ENCODE measurements at places on chromosomes 2 and 18.

GRCh38 chr2:160460333-160460731 is 33.3 kb downstream of the RBMS1 start:
- no peak for DNase-seq

- no peak for DNase-seq
These were observed 99.4 kb downstream of the CBLN2 start for GRCh38 chr18:72444798-72445155.

DNA sequence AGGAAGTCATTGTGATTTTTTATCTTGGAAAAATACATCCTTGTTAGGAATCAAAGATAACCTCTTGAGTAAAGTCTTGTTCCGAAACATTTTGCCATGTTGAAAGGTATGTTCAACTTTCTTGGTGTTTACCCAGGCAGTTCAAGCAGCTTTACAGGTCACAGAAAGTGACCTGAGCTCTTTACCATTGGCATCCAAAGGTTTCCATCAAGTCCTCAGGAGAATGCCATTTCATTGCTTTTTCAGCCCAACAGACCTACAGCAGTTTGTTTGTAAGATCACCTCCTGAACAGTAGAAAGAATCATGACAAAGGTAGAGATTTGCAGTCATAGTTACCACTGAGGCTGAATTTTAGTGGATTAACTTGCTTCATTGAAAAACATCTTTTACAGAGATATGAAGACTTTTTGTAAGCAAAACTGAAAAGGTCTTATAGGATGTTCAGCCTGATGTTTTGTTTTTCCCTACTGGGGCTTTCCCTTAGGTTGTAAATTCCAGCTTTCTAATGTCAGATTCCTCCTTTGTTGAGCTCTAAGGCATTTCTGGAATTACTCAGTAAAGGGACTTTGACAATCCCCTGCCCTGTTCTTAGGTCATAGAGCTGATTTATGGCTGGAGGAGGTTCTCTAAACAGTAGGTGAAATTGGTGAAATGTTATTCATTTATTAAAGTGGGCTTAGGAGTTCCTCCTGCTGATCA is 236.8 kb upstream of the RBMS1 start:
- no peak for DNase-seq

DNA sequence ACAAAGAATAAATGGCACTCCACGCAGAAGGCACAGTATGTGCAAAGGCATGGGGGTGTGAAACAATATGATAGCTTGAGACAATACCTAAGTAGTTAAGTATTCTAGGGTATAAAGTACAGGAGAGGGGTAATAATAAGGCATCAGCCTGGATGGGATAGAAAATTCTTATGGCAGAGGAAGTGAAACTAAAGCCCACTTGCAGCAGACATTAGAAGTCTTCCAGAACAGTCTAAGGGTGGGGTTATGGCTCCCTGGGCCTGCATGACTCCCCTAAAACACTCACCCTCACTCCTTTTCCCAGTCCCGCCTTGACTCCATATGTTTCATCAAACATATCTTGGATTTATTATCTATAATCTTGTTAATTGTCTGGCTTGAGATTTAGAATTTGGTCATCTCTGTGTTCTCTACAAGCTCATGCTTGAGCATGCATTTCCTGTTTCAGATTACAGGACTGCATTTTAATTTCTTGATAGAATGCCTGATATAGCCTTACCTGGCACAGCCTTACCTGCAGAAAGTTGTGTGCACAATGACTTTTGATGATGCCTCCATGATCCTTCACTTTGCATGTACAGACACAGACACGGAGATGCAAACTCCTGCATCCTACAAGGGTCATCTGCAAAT is 28.5 kb upstream of the TMBIM1 start:
- no peak for DNase-seq

DNA sequence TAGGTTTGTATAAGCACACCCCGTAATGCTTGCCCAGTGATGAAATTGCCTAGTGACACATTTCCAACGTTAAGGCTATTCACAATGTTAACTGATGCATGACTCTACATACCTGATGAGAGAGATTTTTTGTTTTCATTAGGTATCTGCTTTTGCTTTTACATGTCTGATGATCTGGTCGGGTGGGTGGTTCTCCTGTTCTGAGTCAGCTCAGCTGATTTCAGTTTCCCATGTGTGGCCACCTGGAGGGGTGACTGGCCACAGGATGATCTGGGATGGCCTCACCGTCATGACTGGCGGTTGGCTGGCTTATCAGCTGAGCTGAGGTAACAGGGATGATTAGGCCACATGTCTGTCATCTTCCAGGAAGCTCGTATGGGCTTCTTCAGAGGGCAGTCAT is 33.8 kb upstream of the ACYP2 start:
- no peak for DNase-seq

- DNase-seq: no peak
These were observed 100.5 kb upstream of the VWC2L start for GRCh38 chr2:214310319-214310718.

DNA sequence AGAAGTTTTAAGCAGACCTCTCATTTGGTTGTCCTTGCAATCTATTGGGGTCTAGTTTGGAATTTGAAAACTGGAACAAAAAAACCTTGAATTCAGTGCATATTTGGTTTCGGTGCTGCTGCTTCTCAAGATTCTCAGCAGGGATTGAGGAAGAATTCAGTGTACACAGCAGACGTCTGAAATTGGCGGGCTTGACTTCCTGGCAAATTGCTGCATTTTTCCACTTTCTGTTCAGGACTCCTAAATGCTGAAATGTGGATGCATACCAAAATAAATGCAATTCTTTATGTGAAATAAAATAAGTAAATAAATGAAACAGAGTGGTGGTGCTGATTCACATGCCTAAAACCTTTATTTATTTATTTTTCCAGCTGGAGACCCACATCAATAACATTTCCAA is 332.4 kb upstream of the KYNU start:
- DNase-seq: no peak

DNA sequence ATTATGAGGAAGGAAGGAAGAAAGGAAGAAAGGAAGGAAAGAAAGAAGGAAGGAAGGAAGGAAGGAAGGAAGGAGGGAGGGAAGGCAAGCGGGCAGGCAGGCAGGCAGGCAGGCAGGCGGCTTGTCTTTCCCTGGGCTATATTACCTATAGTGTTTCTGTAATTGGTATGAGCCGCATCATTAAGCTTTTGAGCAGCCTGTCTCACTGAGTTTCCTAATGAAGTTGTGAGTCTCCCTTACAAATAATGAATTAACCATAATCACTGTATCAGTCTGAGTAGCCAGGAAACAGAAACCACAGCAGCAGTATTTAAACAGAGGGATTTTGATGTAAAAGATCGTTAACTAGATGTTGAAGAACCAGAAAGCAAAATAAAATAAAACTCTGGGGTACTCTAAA is 11.8 kb upstream of the SULT1C3 start:
- no peak for DNase-seq

GRCh38 chr2:59461127-59461526 is 1092.3 kb downstream of the BCL11A start:
- no peak for DNase-seq

GRCh38 chr2:32423536-32423935 is 66.7 kb downstream of the BIRC6 start:
- DNase-seq: no peak

- DNase-seq: no peak
These were observed 108.1 kb downstream of the FHOD3 start for GRCh38 chr18:36405611-36406010.

- peak; percentile 81 for DNase-seq
These were observed at the start of gene FKBP1B for GRCh38 chr2:24049485-24050021. FKBP1B (plus strand) TSS chr2:24049741; CDS start chr2:24049850, 109 bp downstream.

DNA sequence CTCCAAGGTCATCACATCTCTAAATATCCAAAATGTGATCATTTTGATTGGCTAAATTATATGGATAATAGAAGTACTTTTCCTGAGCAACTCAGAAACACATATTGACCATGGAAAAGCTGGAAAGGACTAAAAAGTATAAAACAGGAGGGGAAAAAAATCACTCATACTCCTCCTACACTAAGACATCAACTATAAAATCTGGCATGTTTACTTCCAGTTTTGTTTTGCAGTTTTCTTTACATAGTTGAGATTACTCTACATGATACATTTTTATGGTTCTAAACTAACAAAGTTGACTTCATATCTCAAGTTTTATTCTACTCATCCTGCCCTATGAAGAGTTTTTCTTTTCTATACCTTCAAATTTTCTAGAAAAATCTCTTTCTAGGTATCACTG is 46.0 kb upstream of the SP3 start:
- no peak for DNase-seq

- DNase-seq: no peak
These were observed 10.0 kb downstream of the FLACC1 start for GRCh38 chr2:201347138-201347537.

- peak; percentile 67 for DNase-seq
These were observed 58.1 kb downstream of the NCKAP1 start for GRCh38 chr2:182980115-182980514.

DNA sequence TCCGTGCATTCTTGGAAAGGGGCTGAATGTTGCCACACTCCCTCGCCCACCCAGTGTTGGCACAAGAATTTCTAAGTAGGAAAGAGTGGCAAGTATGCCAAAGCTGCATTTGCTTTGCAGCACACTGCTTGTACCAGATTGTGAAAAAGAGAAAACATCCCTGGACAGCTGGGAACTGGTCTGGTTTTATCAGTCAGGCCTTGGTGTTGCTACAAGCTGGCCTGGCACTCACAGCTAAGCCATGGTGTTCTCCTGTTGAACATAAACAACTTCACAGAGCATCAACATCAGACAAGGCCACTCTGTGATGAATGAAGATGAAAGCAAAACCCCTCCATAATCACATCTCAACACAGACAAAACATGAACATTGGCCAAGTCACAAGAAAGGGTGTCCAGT is 4.2 kb upstream of the TRABD2A start:
- no peak for DNase-seq

DNA sequence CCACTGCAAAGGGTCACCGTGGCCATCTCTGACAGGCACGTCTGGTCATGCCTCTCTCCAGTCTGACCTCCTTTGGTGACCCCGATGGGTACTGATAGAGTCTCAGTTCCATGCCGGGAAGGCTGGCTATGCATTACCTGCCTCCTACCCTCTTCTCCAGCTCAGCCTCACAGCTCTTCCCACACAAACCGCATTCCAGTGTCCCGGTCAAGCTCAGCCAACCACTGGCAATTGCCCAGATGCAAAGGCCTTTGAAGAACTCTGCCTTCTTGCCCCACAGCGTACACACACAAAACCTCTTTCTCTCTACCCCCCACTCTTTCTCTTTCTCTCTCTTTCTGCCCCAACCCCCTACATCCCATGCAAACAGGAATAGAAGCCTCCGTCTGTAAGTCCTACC is 37.6 kb downstream of the TMEM163 start:
- no peak for DNase-seq

GRCh38 chr2:85110991-85111560 is 22.1 kb upstream of the TCF7L1 start:
- no peak for DNase-seq

GRCh38 chr2:15792331-15792730 is 148.0 kb upstream of the MYCN start:
- no peak for DNase-seq

DNA sequence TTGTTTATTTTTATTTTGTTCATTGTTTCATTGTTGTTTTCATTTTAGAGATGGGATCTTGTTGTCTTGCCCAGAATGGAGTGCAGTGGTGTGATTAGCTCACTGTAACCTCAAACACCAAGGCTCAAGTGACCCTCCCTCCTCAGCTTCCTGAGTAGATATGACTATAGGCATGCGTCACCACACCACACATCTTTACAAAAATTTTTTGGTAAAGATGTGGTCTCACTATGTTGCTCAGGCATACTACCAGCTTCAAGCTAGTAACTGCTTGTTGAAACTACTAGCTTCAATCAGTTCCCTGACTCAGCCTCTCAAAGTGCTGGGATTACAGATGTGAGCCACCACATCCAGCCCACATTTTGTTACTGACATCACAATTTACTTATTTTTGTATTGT is 14.8 kb downstream of the FAM237A start:
- no peak for DNase-seq

DNA sequence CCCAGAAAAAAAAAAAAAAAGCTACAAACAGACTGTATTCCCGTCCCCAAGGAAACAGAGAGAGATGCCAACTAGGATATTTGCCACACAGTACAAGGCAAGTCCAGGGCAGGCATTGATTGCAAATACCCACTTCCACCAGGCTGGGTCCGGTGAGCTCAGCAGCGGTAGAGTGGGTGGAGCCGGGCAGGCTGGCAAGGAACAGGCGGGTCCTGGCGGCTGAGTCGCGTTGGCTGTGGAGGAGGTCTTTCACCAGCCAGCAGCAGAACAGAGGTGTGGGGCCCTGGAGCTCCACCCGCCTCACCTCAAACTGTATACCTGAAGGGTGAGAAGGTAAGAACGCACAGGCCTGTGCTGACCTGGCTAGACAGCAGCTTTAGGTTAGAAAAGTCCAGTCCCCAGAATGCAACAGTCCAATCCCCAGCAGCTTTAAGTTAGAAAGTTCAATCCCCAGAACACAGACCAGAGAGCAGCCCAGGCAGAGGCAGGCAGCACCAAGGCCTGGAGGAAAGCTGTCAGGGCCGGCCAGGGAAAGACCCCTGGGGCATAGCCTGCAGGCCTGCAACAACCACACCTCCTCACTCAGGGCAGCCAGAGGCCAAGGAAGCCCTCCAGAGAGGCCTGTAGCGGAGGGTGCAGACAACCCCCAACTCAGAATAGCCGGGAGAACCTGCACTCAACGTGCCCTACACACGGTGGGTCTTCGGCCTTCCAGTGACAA is 21.9 kb upstream of the MTERF4 start:
- no peak for DNase-seq

GRCh38 chr2:45031028-45031427 is 21.8 kb upstream of the SIX2 start:
- no peak for DNase-seq

DNA sequence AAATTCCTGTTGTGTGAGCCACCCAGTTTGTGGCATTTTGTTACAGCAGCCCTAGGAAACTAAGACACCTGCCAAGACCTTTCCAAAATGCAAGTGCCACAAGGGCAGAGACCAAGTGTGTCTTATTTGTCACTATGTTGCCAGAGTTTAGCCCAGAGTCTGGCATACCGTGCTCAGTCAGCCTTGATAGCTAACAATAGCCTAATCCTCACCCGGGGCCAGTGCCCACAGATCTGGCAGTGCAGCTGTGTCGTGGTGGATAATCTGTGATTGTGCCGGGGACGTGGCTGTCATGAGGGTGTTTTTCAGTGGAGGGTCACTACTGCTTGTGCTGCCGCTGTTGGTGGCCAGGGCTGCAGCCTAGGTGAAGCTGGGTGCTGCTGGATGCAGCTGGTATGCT is 53.5 kb downstream of the MEP1B start:
- peak; percentile 13 for DNase-seq

DNA sequence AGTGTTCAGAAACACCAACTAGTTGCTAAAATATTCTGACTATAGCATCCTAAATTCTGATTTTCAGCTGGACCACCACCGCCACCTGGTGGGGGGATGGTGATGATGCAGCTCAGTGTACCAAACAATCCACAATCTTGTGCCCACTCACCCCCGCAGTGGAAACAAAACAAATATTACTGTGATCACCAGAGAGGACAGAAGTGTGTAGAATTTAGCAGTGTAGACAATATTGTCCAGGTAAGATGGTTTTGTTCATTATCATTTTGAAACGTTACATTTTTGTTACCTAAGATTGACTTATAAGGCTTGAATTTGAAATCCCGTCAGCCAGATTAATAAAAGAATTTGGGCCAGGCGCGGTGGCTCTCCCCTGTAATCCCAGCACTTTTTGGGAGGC is 31.7 kb upstream of the UBXN4 start:
- peak; percentile 79 for DNase-seq

GRCh38 chr2:235836491-235836911 is 331.7 kb downstream of the GBX2 start:
- peak; percentile 21 for DNase-seq

GRCh38 chr2:96287273-96287856 is 18.0 kb downstream of the SNRNP200 start:
- no peak for DNase-seq

- DNase-seq: no peak
These were observed 9.8 kb upstream of the GCFC2 start for GRCh38 chr2:75720525-75720924.
